Stimulated activated effector memory CD8-positive, alpha-beta T cell treated with anti-CD3 and anti-CD28 coated beads, Interleukin-12 subunit alpha, Interleukin-12 subunit beta, amount 100 ng/mL, for 72 hours (primary cell): ENCODE measurements at places on chromosomes 5 and 9.

DNA sequence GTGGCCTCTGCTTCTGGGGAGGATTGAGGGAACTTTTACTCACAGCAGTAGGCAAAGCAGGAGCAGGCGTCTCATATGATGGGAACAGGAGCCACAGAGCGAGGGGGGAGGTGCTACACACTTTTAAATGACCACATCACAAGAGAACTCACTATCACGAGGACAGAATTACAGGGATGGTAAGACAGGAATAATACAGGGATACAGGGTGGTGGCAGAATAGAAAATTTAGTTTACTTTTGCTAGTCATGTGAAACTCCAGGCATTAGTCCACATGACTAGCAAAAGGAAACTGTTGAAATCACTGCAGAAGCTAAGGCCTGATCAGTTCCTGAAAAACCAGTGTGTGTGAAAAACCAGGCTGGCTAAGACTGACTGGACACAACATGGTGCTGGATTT, 382.4 kb downstream of the NNT start:
- DNase-seq, result no peak

GRCh38 chr5:54438620-54439389, 16.7 kb upstream of the HSPB3 start:
- no peak for DNase-seq

DNA sequence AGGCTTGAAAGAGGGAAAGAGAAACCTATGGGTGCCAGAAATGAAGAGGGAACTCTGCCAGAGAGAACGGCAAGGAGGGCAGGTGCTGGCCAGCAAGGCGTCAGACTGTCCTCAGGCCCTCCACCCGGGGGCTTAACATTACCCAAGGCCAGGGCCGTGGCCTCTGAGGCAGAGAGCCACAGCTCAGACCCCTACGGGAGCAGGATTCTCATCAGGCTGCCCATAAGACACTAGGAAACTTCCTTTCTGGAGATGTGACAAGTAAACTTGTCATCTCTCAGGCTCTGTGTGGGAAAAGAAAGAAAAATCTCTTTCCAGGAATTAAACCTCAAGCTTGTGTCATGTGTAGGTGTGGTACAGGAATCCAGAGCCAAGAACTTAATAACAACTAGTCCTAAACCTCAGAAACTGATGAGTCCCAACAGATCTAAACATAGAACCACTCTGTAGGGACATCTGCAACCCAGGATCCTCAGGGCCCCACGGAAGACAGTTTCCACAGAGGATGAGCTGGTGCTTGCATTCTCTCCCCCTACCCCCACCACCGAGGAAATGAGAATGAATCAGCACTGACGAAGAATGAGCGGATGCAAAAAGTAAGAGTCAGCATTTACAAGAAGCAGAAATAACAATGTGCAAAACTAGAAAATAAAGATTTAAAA, 74.3 kb downstream of the DCP2 start:
- peak; percentile 60 for DNase-seq

GRCh38 chr9:69323861-69324260, 1.2 kb upstream of the ENTREP1 start:
- no peak for DNase-seq

DNA sequence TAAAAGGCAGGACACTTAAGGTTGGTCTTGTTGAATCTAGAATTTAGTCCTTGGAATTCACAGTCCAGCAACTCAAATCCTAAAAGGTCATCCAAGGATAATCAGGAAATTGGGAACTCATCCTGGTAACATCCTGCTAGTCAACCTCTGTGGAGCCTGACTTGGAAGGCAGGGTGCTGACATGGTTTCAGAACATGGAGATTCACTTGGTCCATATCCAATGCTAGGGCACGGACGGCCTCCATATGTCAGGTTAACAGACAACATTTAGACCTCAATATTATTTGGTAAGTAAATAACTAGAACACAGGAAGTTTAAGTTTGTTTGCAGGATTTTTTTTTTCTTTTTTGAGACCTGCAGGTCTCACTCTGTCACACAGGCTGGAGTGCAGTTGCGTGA, 783 bp upstream of the DNAH5 start:
- no peak for DNase-seq

DNA sequence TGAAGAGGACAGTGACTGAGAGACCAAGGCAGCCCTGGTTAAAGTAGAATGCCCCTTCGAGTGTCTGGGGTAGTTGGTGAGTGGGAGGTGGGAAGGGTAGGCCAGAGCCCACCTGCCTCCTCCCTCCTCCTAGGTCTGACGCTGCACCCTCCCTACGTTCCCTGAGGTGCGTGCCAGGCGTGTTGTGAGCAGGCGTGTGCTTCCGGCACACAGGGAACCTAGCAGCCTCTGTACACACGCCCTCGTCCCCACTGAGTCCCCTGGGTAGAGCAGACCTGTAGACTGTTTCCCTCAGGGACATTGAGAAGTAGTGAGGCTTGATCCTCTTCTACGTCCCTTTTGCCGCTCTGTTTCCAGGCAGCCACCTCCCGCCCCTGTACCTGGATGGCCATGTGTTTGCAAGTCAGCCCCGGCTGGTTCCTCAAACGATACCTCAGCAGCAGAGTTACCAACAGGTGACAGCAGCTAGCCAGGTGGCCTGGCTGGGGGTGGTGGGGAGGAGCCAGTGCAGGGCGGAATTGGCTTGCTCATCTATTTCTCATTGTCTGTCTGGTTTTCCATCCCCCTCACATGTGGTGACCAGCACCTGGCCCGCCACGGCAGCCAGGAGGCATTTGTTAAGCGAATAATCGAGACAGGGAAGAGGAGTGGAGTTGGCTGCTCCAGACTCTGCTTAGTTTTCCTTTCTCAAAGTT, 16.8 kb upstream of the POMT1 start:
- DNase-seq, result no peak

DNA sequence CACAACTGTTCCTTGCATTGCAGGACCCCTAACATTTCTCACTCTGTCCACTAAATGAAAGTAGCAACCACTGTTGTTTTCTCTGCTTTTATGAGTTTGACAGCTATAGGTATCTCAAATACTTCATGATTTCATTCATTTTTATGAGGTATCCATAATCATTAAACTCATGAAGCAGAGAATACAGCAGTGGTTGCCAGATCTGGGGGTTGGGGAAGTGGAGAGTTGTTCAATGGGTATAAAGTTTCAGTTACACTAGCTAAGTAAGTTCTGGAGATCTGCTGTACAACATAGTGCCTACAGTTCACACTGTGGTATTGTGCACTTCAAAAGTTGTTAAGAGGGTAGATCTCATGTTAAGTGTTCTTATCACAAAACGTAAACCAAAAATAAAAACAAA, 23.4 kb upstream of the CAMK4 start:
- no peak for DNase-seq

DNA sequence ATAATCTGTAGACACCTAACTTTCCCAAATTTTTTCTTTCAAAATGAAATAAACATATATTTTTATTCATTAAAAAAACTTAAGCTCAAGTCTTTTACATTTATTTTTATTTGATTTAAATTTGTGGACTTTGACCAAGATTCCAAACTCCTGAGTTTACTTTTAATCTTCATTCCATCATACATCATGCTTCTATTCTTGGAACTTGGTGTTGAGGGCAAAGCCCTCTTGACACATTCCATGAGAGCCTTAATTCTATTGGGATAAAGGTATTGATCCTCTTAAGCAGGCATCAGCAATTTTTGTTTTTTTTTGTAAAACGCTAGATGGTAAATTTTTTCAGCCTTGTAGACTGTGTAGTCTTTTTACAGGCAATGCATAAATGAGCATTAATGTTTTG, 53.6 kb downstream of the FBXO4 start:
- no peak for DNase-seq

DNA sequence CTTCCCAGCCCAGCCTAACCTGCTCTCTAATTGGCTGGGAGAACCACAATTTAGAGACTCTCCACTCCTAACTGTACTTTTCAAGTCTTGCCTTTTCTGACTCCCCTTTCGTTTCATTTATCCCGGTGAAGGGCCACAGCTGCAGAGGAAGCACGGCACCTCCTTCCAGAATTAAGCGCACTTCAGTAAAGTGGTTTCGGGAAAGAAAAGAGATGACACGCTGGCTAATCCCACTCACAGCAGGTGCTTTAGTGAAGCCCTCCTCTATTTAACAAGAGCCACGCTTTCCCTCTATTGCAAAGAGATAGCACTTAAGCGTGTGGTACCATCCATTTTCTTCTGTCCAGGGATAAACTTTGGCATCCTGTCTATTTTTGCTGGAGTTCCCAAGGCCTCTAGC, 4.8 kb downstream of the DNAH5 start:
- DNase-seq, result no peak

GRCh38 chr9:14978022-14979000, 68.1 kb upstream of the FREM1 start:
- DNase-seq, result no peak

DNA sequence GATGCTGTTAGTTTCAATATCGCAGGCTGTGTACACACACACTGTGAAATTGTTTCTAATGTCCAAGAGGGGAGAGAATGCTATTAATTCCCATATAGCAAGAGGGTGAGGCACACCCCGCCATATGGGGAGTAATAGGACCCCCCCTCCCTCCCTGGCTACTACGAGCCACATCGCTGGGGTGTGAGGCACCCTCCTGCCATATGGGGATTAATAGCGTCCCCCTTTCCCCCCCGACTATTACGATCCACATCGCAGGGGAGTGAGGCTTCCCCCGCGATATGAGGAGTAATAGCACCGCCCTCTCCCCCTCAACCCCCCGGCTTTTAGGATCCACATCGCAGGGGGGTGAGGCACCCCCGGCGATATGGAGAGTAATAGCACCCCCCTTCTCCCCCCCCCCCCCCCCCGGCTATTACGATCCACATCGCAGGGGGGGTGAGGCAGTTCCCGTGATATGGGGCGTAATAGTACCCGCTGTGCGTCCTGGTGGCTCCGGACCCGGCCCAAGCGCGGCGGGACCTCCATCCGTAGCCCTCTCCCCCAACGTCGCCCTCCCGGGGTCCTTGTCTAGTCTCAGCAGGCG, 494 bp upstream of the STK32A start:
- DNase-seq, result no peak

- no peak for DNase-seq
Observed at GRCh38 chr9:16626577-16627130, 243.8 kb downstream of the BNC2 start.

DNA sequence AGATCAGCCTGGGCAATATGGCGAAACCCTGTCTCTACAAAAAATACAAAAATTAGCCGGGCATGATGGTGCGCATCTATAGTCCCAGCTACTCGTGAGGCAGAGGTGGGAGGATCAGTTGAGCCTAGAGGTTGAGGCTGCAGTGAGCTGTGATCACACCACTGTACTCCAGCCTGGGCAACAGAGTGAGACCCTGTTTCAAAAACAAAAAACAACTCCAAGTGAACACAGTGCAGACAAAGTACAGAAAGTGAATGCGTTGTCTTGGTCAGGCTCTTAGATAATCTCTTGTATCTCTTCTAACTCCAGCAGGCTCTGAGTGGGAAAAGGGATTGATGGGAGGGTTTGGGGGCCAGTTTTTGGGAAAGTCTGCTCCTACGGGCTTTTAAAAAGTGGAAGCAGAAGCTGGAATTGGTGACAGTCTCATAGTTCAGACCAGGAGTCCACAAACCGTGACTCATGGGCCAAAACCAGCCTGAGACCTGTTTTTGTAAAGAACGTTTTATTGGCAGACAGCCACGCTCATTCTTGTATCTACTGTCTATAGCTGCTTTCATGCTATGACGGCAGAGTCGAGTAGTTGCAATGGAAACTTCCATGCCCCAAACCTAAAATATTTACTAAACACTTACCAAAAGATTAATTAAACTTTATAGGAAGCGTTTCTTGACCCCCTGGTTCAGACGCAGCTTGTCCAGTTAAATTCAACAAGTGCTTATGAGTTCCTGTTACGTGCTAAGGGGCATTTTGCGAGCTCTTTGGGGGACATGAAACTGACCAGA, 32.9 kb downstream of the NDST1 start:
- DNase-seq, result no peak

DNA sequence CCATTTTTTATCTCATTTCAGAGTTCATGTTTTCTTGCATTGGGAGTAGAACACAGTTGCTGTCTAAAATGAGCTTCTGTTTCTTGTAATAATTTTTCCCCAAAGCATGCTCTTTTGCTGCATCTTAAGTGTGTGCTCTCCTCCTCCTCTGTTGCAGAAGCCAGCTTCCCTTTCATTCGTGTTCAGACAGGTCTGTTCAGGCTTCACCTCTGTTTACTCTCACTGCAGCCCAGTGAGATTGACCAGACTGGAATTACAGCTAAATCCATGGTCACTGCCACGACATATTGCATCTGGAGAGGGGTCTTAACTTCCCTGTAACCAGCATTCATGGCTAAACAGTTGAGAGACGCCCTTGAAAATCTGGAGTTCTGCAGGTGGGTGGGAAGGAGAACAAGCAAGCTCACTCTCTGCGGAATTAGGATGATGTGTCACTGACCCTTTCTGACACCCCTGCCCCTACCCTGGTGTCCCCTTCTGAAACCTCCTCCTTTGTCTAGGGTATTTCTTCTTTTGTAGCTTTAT, 223.2 kb downstream of the FSTL4 start:
- no peak for DNase-seq

DNA sequence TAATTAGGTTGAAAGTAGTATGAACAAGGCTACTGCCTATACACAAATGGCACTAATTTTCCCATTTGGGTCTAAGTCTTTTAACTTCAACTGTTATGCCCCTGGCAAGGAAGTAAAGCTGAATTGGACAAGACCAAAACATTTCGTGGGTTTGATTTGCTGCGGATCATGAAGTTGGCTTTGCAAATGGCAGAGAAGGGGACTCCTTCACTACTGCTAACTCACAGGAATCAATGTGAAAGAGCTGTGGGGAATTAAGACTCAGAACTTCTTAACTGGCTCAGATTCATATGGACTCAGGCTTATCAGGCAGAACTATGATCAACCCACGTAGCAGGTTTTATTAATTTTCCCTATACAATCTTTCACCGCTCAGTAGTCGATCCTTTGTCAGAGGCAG, 73.8 kb upstream of the IFNE start:
- DNase-seq, result no peak

DNA sequence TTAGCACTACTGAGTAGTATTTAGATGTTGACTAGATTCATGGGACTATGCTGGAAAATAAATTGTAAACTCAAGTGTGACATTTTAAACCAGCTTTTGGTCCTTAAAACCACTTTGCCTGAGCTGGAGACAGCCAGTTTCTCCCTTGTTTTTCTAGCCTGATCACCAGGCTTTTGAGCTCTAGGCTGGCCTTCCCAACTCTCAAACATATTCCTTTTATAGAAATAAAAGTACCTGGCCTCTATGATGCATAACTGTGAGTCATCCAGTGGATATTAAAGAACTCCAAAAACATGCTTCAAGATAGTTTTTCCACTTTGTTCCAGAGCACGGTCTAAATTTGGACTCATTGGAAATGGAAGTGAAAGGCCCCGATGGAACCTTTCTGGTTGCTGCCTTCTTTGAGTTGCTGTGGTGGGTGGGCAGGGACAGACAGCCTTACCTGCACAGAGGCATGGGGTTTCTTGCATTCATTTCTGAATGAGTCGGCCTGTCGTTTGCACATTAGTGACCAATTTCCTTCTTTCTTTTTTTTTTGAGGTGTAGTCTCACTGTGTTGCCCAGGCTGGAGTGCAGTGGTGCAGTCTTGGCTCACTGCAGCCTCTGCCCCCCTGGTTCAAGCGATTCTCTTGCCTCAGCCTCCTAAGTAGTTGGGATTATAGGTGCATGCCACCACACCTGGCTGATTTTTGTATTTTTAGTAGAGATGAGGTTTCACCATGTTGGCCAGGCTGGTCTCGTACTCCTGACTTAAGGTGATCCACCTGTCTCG, 43.1 kb downstream of the TRIO start:
- DNase-seq, result no peak

- no peak for DNase-seq
Observed at GRCh38 chr5:14178091-14178490, 34.9 kb downstream of the TRIO start.

GRCh38 chr5:59525957-59526356, 367.6 kb downstream of the PDE4D start:
- no peak for DNase-seq

- no peak for DNase-seq
Observed at GRCh38 chr5:81506378-81506777, 112.4 kb upstream of the ACOT12 start.
